ENCODE measurements at places on chromosomes 6 and 20.

DNA sequence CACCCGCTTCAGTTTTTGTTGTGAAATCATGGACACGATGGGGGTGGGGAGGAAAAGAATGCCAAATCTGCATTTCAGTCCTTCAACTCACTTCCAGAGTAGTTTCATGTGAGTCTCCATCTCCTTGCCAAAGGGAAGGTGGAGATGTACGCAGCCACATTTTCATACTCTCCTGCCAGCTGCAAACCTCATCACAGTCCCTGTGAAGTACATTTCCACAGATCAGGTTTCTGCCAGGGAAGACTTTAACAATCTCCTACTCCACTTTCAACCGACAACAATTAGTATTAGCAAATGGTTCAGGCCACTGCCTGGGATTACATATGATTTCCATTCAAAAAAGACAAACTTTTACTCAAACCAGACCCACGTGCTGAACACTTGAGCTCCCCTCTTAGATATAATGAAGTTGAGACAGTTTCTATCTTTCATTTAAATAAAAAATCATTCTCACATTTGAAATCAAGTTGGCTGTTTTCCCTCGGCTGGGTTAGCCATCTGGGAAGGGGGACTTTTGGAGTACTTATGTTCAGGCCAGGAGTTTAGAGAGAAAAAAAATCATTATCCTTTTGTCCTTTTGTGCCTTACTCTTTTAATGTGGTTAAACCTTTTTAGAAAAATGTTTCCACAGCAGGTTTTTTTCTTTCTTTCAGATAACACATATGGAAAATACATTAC is 51.0 kb upstream of the CEP162 start:
- no peak for DNase-seq

DNA sequence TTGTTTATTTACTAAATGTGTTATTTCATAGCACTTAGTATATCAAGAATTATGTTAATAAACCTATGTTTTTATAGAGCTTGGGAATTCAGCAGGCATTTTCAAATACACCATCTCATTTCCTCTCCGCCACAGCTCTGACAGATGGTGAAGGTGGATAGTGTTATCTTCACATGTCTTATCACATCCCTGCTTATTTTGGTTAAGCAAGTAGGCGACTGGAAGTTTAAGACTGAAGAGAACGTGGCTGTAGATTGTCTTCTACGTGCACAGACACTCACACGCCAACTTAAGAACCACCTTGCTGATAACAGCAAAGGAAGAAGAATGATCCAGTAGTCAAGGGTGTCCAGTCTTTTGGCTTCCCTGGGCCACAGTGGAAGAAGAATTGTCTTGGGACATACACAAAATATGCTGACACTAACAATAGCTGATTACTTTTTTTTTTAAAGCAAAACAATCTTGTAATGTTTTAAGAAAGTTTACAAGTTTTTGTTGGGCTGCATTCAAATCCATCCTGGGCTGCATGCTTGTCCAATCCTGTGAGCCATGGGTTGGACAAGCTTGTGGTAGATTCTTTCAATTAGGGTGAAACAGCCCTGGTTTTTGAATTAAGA is 43.3 kb upstream of the SCGN start:
- DNase-seq: no peak

DNA sequence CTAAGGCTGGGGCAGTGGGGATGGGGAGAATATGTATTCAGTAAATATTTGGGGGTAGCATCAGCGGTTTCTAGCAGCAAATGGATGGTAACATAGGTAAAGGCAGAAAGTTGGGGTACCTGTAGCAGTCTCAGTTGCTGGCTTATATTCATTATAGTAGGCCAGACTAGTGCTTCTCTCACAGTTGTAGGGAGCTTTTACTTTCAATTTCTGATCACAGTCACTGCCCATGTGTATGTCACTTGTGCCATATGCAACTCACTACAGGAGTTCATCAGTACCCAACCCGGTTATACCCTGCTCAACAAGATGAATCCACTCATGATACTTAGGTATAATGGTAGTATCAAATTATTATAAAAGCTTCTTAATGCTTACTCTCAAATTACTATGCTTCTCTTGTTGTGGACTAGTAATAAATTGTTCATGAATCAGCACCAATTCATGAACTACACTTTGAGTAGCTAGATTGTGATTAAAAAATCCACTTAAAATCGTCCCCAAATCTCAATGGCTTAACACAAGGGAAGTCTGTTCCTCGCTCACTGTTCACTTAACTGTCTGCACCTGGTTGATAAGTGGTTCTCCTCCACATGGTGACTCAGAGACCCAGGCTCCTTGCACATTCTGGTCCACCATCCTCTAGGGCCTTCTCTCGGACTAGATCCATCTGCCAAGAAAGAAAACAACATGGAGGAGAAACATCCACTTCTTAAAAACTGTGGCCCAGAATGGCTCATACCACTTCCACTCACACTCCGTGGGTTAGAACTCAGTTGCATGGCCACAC is 31.3 kb upstream of the MYLIP start:
- no peak for DNase-seq

DNA sequence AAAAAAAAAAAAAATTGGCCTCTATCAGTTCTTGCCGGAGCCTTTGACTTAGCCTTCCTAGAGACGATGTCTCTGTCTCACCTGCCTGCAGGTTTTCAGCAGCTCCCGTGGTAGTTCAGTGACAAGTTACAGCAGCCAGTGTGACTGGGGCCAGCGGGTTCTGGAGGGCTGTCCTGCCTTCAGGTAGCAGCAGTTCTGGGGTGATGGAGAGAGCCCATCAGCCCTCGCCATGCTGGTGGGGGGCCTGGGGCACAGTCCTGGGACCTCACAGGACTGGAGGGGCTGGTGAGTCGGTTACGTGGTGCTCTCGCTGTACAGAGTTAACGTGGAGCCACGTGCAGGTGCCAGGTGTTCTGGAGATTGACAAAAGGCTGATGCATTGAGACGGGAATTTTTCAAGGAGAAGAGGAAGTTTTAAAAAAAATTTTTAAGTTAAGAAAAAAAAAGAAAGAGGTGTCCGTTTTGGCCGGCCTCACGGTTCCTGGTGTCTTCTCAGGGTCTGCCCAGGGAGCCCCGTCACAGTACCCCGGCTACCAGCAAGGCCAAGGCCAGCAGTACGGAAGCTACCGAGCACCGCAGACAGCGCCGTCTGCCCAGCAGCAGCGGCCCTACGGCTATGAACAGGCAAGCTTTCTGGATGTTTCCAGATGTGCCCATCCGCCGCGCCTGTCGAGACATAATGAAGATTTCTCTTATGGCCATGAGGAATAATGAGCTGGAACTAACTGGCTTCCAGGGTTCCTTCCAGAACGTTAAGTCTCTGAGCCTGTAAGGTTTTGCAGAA is 8.6 kb upstream of the MTG2 start:
- no peak for DNase-seq

GRCh38 chr20:11772226-11772730 is 145.4 kb upstream of the BTBD3 start:
- DNase-seq: no peak

DNA sequence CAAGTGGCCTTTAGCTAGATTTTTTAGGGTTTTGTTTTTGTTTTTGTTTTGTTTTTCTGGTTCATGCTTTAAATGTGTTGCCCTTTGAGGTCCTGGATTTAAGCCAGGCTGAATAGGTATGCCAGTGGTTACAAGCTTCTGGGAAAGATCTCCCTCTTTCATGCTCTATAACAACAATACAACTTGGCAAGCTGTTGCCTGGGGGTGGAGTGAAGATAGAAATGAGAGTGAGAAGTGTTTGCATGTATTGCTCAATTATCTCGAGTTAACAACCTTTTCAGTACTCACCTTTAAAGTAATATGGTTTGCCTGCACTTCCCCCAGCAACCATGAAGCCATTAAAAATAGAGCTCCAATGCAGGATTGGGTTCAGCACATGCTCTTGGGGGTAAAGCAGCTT is 19.2 kb upstream of the HAO1 start:
- no peak for DNase-seq

DNA sequence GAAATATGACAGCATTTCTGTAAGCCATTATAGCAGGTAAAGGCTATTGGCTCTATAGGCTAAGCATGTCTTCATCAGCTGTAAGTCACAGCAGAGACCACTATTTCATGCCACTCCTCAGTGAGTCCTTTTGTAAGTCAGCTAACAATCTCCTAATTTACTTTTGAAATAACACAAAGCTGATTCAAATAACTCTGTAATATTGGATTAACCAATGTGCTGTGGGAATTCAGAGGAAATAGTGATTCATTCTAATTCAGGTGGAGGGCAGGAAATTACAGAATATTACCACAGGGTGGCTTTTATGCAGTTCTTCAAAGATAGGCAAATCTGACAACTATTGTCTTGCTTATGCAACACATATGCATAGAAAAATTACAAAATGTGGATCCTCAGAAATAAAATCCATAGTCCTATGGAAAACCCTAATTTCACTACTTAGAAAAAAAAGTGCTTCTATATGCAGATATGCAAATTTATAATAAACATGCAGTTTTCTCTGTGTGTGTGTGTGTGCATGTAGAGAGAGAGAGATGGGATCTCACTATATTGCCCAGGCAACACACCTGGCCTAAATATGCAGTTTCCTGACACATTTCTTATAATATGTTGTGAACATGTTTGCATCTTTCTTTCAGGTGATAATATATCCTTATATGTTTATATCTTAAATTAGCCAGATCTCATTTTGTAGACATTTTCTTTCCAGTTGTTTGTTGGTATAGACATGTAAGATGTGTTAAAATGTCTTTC is 4.8 kb upstream of the SMIM28 start:
- no peak for DNase-seq

Measured in NCI-H1694 (cell line).